ENCODE measurements at places on chromosomes 6 and 20.

- DNase-seq = no peak
These were observed 12.4 kb downstream of the B4GALT5 start for GRCh38 chr20:49701241-49701790.

DNA sequence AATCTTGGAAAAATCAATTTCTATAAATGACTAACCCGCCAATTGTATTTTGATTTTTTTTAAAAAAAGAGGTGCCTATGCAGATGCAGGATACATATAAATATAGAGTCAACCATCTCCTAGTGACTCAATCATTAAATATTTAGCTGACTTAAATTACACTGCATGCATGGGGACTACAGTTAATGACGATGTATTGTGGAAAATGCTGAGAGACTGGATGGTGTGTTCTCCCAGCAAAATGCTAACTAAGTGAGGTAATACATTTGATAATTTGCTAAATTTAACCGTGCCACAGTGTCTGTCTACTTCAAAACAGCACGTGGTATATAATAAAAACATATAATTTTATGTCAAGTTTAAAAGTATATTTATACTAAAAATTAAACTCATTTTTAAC is 341.6 kb downstream of the PRKN start:
- no peak for DNase-seq

- peak; percentile 95 for DNase-seq
These were observed at the start of gene DPM1 for GRCh38 chr20:50957798-50958614. Gene DPM1 (minus strand): TSS chr20:50958532. CDS start chr20:50958523, 9 bp downstream.

DNA sequence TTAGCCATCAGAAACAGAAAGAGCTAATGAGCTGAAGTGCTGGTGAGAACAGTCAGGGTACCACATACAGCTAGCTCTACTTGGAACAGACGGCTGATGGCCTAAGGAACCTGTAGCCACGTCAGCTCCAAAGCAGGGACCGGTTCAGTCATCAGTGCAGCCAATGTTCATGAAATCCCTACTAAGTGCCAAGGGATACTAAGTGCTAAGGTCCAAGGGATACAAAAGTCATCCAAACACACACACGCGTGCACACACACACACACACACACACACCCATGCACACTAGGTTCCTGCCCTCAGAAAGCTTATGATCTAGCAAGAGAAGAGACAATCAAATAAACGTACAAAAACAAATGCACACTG is 53.6 kb downstream of the MAP3K5 start:
- no peak for DNase-seq

GRCh38 chr6:151698931-151699700 is 108.4 kb upstream of the ESR1 start:
- DNase-seq = no peak

- no peak for DNase-seq
These were observed 40.4 kb downstream of the MAN1A1 start for GRCh38 chr6:119308991-119309657.

GRCh38 chr6:169045486-169045885 is 208.2 kb downstream of the THBS2 start:
- DNase-seq = no peak

GRCh38 chr20:61935926-61936700 is 129.6 kb downstream of the TAF4 start:
- DNase-seq = no peak

DNA sequence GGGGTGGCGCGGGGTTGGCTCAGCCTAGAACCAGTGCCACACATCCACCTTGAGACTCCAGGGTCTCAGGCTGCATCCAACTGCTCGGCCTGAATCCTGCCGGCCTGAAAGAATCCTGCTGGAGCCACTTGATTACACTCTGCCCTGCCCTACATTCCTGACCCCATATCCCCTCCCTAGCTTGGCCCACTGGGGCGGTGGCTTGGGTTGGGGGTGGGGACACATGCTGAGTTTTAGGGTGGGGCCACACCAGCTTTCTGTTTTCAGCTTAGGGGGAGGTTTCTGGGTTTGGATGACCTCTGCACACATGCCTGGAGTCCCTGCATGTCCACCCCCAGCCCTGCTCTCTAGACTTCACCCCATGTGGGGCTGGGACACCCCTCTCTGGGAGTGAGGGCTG is 6.8 kb downstream of the ITPR3 start:
- DNase-seq = no peak

GRCh38 chr6:111766201-111766857 is 106.9 kb downstream of the FYN start:
- DNase-seq = no peak

- no peak for DNase-seq
These were observed 2.6 kb downstream of the MCUR1 start for GRCh38 chr6:13811627-13812358.

GRCh38 chr20:1121429-1121828 is 3.0 kb downstream of the PSMF1 start:
- no peak for DNase-seq

DNA sequence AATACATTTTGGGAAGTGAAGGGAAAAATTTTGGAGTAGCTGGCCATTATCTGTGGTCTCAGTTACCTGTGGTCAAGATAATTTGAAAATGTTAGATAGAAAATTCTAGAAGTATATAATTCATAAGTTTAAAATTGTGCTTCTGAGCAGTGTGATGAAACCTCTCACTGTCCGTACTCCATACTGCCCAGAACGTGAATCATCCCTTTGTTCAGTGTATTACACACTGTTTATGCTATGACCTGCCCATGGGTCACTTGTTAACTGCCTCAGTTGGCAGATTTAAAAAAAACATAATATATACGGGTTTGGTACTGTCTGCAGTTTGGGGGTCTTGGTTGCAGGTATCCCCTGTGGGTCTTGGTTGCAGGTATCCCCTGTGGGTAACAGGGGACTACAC is 4.1 kb upstream of the CALHM5 start:
- no peak for DNase-seq

DNA sequence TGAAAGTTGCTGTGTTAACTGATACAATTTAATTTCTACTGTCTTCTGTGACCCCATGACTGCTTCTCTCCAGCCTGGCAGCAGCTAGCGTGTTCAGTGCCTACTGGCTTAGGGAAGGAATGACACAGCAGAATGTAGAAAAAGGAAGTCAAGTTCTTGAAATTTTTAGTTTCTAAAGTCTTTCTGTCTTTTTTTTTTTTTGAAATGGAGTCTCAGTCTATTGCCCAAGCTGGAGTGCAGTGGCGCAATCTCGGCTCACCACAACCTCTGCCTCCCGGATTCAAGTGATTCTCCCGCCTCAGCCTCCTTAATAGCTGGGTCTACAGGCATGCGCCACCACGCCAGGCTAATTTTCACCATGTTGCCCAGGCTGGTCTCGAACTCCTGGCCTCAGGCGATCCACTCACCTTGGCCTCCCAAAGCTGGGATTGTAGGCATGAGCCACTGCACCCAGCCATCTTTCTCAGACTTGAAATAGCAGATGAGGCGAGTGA is 39.3 kb downstream of the PCNA start:
- DNase-seq = no peak

DNA sequence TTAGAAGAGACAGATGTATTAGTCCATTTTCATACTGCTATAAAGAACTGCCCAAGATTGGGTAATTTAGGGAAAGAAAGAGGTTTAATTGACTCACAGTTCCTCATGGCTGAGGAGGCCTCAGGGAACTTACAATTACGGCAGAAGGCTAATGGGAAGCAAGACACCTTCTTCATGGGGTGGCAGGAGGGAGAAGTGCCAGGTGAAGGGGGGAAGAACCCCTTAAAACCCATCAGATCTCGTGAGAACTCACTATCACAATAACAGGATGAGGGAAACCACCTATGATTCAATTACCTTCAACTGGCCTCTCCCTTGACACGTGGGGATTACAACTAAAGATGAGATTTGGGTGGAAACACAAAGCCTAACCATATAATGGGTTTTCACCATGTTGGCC is 28.9 kb upstream of the PNRC1 start:
- no peak for DNase-seq

DNA sequence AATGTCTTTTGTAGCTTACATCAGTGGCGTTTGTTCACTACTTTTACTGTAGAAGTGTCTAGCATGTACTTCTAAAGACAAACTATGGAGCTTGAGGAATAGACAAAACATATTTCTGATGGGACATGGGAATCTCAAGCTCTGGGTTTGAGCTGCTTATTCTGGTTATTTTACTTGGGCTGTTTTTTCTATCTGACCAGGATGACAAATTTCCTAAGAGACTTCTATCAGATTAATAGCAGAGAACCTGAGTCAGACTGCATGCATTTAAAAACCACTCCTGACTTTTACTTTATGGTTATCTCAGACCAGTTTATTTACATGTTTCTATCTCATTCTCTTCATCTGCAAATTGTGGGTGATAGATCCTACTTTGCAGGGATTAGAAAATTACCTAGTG is 1282.3 kb upstream of the GJE1 start:
- DNase-seq = no peak

DNA sequence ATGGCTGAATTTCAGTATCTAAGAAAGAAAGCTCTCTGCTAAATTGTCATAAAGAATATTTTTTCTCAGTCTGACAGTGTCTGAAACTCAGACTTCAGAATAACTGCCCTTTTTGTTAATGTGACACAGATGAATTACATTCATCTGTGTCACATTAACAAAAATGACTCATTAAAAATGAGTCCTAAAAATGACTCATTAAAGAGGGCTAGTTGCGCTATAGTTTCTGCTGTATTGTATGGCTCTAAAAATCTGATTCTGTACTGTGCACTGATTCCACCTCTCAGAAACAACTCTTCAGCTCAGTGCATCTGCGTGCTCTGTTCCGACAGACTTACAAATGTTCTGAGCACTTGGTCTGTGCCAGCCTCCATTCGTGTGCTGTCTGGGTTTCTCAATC is 15.0 kb downstream of the RNF114 start:
- no peak for DNase-seq

DNA sequence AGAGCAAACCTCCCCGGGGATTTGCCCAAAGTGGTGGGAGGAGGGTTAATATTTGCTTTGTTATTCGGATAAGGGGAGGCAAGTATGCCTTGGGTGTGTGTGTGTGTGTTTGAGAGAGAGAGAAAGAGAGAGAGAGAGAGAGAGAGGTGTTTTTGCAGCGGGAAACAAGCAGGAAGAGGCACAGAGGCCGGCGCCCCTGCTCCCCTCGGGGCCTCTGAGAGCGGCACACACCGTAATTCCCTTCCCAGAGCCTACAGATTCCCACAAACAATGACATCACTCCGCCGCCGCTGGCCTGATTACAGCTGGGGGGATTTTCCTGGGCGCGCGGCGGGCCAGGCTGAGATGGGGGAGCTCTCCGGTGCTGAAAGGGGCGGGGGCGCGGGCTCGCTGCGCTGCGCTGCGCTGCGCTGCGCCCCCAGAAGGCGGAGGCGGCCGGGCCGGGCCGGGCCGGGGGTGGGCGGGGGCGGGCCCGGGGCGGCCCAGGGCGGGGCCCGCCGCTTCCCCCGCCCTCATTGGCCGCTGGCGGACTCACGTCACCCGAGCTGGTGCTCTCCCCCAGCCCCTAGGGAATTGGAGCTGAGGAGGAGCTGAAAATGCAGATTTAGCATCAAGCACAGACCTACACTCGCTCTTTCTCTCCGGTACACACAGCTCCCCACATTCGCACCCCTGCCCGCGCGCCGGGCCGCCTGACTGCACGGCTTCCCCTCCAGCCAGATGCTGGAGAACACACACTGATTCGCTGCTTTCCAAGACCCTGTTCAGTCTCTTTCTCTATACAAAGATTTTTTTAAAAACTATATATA is at the start of gene PCSK2:
TSS of gene PCSK2 (plus strand) at position 631 of the 809 bp plus-strand sequence. CDS start 266 bp downstream, outside the sequence.
- no peak for DNase-seq

DNA sequence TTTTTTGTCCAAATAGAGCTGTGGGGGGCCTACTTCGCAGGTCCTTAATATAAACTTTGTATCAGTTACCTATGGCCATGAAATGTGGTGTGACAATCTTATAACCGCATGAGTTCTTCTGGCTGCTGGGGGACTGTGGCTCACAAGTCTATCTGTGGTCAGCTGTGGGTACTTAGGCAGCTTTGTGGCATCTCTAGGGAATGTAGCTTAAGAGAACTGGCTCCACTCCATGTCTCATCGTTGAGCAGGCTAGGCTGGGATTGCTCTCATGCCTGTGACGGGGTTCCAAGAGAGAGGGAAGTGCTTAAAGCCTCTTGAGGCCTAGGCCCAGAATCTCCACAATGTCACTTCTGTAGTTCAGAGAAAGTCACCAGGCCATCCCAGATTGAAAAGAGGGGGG is 140.5 kb downstream of the BTBD3 start:
- no peak for DNase-seq

DNA sequence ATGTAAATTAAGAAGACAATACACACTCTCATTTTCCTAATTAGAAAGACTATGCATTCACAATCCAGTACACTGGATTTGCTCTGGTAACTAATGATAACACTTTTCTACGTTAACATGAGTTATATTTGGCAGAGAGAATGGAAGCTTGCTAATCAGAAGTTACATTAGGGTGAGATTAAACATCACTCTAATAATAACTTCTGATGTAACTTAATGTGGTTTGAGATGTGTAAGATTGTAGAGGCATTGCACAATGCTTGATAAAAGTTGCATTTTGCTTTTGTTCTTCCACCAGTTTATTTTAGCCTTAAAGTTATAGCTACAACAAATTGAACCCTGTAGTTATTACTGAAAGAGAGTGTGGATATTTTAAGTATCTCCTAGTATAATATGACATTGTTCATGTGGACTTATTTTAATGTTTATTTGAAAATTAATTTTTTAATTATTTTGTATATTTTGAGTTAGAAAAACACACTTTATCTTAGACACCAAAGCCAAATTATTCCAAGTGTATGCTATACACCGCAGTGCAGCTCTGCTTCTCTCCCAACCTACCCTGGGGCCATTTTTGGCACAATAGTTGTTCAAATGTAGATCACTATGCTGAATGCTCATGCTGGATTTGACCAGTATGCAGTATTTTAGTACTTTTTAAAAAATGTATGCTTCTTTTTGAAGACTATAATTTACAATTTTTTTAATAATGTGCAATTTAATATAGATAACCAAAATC is 143.2 kb downstream of the SLC16A10 start:
- DNase-seq = no peak

DNA sequence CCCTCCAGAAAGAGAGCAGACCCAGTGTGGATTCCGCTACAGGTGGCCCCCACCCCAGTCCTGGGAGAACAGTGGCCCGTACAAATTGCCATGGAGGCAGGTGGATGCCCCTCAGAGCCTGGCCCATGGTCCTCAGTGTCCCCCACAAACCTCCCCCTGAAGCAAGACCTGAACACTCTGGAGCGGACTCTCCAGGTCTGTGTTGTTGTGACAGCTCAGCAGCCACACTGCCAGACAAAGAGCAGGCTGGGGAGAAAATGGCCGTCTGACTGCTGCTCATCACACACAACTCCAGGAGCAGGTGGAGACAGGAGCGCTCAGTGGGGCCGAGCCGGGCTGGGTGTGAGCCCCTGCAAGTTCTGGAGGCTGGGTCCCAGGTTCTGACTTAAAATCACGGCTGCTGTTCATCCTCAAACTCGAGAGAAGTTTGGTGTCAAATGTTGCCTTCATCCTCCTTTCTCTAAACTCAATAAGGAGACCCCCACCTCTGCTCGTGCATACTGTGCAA is 241.8 kb downstream of the CDH4 start:
- DNase-seq = no peak

Measured in T1000 (cell line).